ENCODE measurements at places on chromosomes 13 and 19. TPM values are rescaled to one million over a fixed set of nuclear protein-coding genes. Genes with fewer than 3 reads are reported as not detected.
A peak's percentile ranks its signal among the peaks of the same experiment; 100 is the strongest.

- no peak for DNase-seq
Observed at GRCh38 chr19:36417752-36418286, 625 bp downstream of the ZFP82 start.

DNA sequence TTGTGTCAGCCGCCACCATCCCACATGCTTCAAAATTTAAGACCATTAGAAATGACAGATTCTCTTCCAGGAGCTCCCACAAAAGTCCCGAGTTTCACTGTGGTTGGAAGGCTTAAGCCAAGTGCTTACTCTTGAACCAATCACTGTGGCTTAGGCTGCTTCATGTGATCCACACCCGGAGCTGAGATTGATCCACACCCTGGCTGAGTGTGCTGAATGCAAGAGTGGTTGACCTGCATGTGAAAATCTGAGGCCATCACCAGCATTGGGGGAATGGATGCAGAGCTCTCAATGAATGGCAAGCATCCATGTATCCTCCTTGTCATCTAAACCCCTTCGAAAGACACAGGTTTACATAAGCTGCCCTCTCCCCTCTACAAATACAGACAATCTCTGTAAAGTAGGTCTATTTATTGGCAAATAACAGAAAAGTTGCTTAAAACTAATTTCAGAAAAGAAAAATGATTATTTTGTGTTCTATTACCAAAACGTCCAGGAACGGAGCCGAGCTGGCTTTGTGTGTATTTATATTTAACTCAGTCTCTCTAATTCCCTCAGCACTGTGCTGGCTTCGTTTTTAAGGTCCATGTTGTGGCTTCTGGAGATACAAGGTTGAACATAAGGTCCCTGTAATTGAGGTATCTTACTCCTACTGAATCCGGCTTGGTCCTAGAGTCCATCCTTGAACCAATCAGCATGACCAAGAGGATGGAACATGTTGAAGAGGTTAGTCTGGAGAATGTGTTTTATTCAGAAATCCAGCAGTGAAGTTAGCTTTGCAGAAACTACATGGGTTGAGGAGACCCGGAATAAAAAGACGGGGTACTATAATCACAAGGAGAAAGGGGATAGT, 332.4 kb downstream of the LIG4 start:
- DNase-seq = no peak

Gene HCST
- total RNA-seq = not detected

GRCh38 chr19:58170860-58171259, 12.0 kb upstream of the ZNF274 start:
- DNase-seq = no peak

DNA sequence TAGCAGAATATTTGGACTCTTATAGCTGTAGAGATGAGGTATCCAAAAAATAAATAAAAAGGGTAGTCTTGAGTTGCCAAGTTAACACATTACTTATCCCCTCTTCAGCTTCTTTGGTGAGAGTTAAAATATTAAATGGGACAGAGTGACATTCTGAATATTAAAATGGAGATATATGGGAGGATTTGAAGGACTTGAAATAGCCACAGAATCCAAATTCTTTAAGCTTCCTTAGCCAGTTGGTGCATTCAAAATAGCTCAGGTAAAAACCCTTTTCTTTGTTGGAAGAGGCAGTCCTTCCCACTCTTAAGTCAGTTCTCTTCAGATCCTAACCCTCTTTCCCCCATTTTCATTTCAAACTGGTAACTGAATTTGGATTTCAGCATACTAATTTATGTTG, 130.1 kb upstream of the KLF12 start:
- no peak for DNase-seq

GRCh38 chr13:20848944-20849343, 53.6 kb downstream of the XPO4 start:
- DNase-seq = no peak

GRCh38 chr19:55676383-55676782, 1.4 kb downstream of the EPN1 start:
- no peak for DNase-seq

GRCh38 chr19:11663181-11663591, 65.9 kb downstream of the ZNF627 start:
- no peak for DNase-seq

GRCh38 chr19:36106441-36106840, 4.5 kb upstream of the OVOL3 start:
- no peak for DNase-seq

- no peak for DNase-seq
Observed at GRCh38 chr19:38736413-38737280, 7.6 kb downstream of the CAPN12 start.

Gene KLK8
- total RNA-seq = not detected

DNA sequence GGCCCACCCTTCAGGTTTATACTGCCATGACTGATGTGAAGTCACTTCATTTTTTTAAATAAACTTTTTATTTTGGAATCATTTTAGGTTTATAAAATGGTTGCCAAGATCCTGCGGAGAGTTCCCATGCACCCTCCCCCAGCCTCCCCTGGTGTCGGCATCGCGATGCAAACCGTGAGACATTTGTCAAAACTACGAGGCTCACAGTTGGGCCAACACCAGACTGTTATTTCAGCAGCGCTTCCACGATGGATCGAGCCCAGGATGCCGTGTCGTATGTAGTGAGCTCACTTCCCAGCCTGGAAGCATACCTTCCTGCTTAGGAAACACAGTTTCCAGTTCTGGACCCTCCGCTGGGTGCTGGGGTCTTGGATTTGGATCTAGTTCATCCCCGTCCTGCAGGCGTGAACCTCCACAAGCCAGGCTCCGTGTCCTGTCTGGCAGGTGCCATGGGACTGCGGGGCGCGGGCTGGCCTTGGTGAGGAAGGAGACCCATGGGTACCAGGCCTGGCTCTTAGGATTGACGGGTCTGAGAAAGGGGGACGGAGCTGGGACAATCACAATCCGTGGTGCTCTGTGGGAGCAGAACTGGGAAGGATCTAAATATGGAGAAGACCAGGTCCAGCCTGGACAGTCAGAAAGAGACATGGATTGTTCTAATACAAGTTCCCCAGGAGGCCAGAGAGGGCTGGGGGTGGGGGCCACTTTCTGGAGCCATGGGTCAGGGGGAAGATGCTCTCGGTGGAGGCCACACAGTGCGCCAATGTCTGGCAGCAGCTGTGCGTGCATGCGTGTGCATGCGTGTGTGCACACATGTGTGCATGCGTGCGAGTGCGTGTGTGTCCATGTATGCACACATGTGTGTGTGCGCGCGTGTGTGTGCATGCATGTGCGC, 2.4 kb upstream of the SBK2 start:
- DNase-seq = no peak

- no peak for DNase-seq
Observed at GRCh38 chr19:10962863-10963262, 2.0 kb downstream of the SMARCA4 start.

GRCh38 chr13:97120346-97120745, 101.8 kb upstream of the MBNL2 start:
- no peak for DNase-seq

Gene KCNRG
- total RNA-seq = 0.83 TPM

- no peak for DNase-seq
Observed at GRCh38 chr19:2732883-2733282, 6.9 kb downstream of the SLC39A3 start.

DNA sequence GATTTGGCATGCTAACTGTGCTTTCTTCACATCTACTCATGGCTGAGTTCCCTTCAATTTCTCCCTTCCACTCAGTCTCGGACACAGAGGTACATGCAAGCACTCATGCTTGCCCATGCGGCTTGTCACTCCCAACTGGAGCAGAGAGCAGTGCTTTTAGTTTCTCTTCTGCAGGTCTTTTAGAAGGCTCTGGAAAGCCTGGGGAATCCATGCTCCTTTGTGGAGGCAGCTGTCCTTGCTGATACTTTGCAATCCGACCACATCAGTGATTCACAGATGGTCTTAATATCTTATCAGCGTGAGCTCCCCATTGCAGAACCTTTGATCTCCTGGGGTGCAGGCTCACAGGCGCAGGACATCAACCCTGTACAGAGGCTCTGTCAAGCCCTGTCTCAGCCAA, 203.9 kb downstream of the COL4A1 start:
- no peak for DNase-seq

DNA sequence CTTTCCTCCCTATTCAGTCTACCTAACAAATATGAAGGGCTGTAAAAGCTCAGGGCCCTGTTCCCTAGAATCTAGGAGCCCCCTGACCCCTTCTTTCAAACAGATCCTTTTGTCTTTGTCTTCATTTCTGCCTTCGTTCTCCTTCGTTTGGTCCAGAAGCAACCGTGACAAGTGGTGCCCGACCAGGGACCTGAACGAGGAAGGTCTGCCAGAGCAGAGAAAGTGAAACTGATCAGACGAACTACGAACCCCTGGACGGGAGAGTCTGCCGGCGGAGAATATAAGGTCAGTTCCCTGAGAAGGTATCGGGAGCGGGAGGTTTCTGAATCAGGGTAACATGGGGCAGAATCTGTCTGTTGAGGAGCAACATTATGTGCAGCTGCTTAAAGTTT, 751 bp downstream of the ERVK3-1 start:
- no peak for DNase-seq

DNA sequence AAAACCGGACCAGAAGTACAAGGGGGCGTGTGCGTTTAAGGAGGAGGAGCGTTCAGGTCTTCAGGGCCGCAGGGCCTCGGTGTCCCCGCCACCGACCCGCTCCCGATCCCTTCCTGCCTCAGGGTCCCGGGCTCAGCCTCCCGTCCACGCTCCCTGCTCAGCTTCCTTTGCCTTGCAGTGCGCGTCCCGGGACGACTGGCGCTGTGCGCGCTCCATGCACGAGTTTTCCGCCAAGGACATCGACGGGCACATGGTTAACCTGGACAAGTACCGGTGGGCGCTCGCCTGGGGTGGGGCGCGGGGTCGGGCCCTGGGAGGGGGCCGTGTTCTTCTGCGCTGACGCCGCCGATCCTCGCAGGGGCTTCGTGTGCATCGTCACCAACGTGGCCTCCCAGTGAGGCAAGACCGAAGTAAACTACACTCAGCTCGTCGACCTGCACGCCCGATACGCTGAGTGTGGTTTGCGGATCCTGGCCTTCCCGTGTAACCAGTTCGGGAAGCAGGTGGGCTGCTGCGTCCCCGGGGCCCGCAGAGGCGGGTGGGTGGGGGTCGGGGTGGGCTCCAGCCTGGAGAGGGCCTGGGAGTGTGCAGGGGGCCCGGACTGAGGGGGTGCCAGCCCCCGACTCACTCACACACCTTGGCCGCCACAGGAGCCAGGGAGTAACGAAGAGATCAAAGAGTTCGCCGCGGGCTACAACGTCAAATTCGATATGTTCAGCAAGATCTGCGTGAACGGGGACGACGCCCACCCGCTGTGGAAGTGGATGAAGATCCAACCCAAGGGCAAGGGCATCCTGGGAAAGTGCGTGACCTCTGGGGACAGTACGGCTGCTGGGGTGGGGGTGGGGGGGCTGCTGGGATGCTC, 1.4 kb downstream of the GPX4 start:
- peak; percentile 52 for DNase-seq

Gene ELANE
- not detected for total RNA-seq

DNA sequence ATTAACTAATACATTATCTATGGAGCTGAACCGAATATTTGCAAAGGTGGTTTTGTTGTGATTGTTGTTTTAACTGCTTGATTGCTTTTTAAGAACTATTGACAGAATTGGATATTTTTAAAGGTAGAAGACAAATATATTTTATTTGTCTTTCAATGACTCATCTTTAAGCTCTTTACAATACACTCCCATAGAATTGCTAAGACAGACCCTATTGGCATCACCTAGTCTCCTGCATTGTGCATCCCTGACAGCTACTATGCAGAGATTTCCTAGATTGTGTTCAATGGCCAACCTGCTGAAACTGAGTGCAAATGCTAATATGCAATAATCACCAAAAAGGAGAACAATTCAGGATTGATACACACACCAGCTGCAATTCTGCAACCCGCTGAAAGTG, 19.7 kb upstream of the SCEL start:
- DNase-seq = no peak

GRCh38 chr19:48556163-48556562, 4.2 kb downstream of the SULT2B1 start:
- peak; percentile 50 for DNase-seq

DNA sequence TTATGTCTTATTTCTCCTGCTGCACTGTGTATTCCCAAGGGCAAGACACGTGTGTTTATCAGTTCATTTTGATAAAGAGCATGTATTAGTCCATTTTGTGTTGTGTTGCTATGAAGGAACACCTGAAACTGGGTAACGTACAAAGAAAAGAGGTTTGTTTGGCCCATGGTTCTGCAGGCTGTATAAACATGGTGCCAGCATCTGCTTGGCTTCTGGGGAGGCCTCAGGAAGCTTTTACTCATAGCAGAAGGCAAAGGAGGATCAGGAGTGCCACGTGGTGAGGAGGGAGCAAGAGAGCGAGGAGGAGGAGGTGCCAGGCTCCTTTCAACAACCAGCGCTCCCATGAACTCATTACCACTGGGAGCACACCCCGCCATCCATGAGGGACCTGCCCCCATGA, 214.0 kb downstream of the UQCRFS1 start:
- DNase-seq = no peak

Gene ZNF677
- total RNA-seq = 21.0 TPM

GRCh38 chr13:110382229-110382628, 75.1 kb downstream of the COL4A2 start:
- peak; percentile 90 for DNase-seq

GRCh38 chr13:78147905-78148304, 229.3 kb upstream of the EDNRB start:
- peak; percentile 75 for DNase-seq

Gene THSD8
- 13.2 TPM for total RNA-seq

- no peak for DNase-seq
Observed at GRCh38 chr13:29111446-29111845, 291.3 kb downstream of the MTUS2 start.

Gene NLRP9
- total RNA-seq = not detected

Gene IL12RB1
- not detected for total RNA-seq

Gene CYP2A7
- total RNA-seq = not detected

- DNase-seq = no peak
Observed at GRCh38 chr13:34803756-34804155, 138.3 kb upstream of the NBEA start.

Gene NLRP4
- not detected for total RNA-seq

Gene CGB2
- not detected for total RNA-seq

- peak; percentile 39 for DNase-seq
Observed at GRCh38 chr19:13212759-13213330, 62.6 kb downstream of the IER2 start.

DNA sequence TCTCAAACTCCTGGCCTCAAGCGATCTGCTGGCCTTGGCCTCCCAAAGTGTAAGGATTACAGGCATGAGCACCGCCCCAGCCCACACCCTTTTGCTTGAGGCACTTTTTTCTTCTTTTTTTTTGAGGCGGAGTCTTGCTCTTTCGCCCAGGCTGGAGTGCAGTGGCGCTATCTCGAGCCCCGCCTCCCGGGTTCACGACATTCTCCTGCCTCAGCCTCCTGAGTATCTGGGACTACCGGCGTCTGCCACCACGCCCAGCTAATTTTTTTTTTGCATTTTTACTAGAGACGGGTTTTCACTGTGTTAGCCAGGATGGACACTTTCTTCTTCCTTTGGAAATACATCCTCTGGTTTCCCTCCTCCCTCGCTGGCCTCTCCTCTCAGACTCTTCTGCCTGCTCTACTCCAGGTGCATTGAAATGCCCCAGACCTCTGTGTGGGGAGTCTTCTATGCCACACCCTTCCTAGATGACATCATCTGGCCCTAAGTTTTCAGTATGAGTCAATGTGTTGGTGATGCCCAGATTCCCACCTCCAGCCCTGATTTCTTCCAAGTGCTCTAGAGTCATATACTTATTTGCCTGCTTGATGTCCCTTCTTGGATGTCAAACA, 20.7 kb upstream of the TPT1 start:
- no peak for DNase-seq

Measured in endothelial cell of umbilical vein (primary cell).